ENCODE measurements at places on chromosomes 16 and 17.

DNA sequence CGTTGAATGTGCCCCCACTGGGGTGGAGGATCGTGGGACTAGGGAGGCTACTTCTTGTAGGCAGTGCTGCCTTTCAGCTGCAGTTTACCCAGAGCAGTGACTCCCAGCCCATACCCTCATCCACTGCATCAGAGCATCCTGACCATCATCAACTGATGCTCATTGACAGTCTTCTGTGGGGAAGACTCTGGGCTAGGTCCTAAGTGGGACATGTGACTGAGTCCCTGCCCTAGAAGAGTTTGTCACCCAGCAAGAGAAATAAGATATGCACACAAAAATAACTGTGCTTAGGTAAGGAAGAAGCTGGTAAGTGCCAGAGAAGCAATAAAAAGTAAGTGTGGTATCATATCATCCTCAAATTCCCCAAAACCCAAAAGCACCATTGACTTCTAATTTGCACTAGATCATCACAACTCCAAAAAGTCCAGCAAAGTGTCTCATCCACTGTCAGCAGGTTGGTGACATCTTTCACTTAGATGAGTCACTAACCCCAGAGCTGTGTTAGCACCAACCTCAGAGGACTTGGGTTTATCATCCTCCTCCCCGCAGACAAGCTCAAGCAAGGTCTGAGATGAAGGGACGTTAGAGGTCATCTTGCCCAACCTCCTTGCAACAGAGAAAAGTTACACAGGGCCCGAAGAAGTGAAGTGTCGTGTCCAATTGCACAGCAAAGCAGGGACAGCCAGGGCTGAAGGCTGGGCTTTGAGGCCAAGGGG is 99.0 kb downstream of the CCDC182 start:
- no peak for DNase-seq

- DNase-seq = no peak
Measured at GRCh38 chr16:84175350-84176081, 11.3 kb downstream of the TAF1C start.

GRCh38 chr17:27485716-27486495 is 29.7 kb downstream of the KSR1 start:
- DNase-seq = no peak

GRCh38 chr17:75876190-75876937 is 2.0 kb downstream of the TRIM47 start:
- no peak for DNase-seq

- no peak for DNase-seq
Measured at GRCh38 chr17:4098521-4099209, 44.2 kb downstream of the ZZEF1 start.

- no peak for DNase-seq
Measured at GRCh38 chr17:6212766-6213165, 142.6 kb downstream of the WSCD1 start.

- no peak for DNase-seq
Measured at GRCh38 chr17:45355087-45355486, 38.3 kb upstream of the MAP3K14 start.

GRCh38 chr16:57151369-57151768 is 34.5 kb downstream of the PSME3IP1 start:
- no peak for DNase-seq

Data from esophagus squamous epithelium (tissue), 5 donors.